ENCODE measurements at places on chromosomes 2 and 18. TPM values are rescaled to one million over a fixed set of nuclear protein-coding genes. Genes with fewer than 3 reads are reported as not detected.

- peaks cover 23% of the 10 kb centered on the region for H3K36me3 ChIP-seq
- no peaks in the 10 kb centered on the region for H3K27me3 ChIP-seq
- peaks cover 13% of the 10 kb centered on the region for H3K4me1 ChIP-seq
- DNase-seq, result no peak
These were observed 56.1 kb downstream of the FBXO11 start for GRCh38 chr2:47850198-47850597.

GRCh38 chr2:17539611-17540092 is 844 bp upstream of the VSNL1 start:
- H3K4me1 ChIP-seq, result peaks cover 34% of the 10 kb centered on the region
- H3K36me3 ChIP-seq, result peaks cover 6% of the 10 kb centered on the region
- H3K27ac ChIP-seq, result peak overlapping the region; percentile 85
- peak; percentile 79 for DNase-seq
- H3K4me3 ChIP-seq, result peak overlapping the region; percentile 87

GRCh38 chr2:134280726-134281125 is 26.9 kb downstream of the MGAT5 start:
- DNase-seq, result no peak
- no peak overlapping the region for H3K27ac ChIP-seq
- H3K4me1 ChIP-seq, result peaks cover 10% of the 10 kb centered on the region
- H3K36me3 ChIP-seq, result no peaks in the 10 kb centered on the region
- no peaks in the 10 kb centered on the region for H3K27me3 ChIP-seq

GRCh38 chr2:164794432-164795231 is 47.0 kb downstream of the COBLL1 start:
- peaks cover 22% of the 10 kb centered on the region for H3K4me1 ChIP-seq
- no peak overlapping the region for H3K27ac ChIP-seq
- no peak for DNase-seq

DNA sequence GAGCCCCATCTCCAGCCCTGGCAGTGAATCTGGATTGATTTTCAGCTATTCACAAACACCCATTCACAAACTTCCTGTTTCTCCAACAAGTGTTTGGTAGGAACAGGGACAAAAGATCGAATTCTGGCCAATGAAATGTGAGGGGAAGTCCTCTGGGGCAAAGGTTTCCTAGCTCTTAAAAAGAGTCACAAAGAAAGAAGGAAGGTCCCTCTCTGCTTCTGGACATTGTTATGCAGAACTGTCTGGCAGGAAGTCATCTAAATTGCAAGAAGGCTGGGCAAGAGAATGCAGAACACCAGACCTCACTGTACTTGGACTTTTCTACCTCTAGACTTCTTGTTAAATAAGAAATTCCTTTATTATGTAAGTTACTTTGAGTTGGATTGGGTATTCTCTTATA is 137.3 kb downstream of the CCDC148 start:
- no peak for DNase-seq
- H3K36me3 ChIP-seq, result no peaks in the 10 kb centered on the region
- H3K27me3 ChIP-seq, result no peaks in the 10 kb centered on the region
- H3K4me1 ChIP-seq, result peaks cover 11% of the 10 kb centered on the region

The RAD51AP2 gene
- total RNA-seq, result 0.14 TPM

GRCh38 chr2:191676790-191677645 is 918 bp upstream of the NABP1 start:
- H3K27ac ChIP-seq, result peak overlapping the region; percentile 92
- H3K27me3 ChIP-seq, result no peaks in the 10 kb centered on the region
- peaks cover 8% of the 10 kb centered on the region for H3K36me3 ChIP-seq
- no peak for DNase-seq

DNA sequence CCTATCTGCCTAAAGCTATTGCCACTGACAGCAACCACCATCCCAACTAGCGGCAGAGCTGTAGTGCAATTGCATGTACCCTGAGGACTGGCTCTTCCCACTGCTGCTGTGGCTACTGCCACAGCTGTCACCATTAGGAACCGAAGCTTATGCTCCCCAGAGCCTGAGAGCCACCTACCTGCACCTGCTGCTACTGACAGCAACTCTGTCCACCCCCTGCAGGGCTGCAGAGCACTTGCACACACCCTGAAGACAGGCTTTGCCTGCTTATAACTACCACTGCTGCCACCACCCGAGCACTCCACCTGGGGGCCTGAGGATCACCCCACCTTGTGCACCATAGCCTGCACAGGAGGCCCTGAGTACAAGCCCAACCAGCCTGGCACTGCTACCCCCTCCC is 217.6 kb upstream of the FOSL2 start:
- no peak for DNase-seq
- H3K27ac ChIP-seq, result no peak overlapping the region
- H3K4me1 ChIP-seq, result peaks cover 17% of the 10 kb centered on the region
- no peak overlapping the region for H3K4me3 ChIP-seq
- no peaks in the 10 kb centered on the region for H3K27me3 ChIP-seq

DNA sequence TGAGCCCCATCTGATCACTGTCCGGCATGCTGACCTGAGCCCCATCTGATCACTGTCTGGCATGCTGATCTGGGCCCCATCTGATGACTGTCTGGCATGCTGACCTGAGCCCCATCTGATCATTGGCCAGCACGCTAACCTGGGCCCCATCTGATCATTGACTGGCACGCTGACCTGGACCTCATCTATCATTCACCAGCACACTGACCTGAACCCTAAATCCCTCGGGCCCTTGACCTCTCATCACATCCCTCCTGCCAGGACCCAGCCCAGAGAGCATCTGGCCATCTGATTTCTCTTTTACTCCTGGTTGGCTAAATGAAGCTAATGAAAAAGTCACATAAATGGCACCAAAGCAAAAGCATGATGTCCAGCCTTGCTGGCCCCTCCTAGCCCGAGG is 207.1 kb downstream of the NDUFA10 start:
- H3K4me1 ChIP-seq, result no peaks in the 10 kb centered on the region
- no peak overlapping the region for H3K27ac ChIP-seq
- no peak for DNase-seq
- no peak overlapping the region for H3K4me3 ChIP-seq

The ANKRD29 gene
- total RNA-seq, result 2.4 TPM

GRCh38 chr2:236366397-236366796 is 102.2 kb upstream of the ASB18 start:
- H3K27me3 ChIP-seq, result peaks cover 99% of the 10 kb centered on the region
- no peak overlapping the region for H3K27ac ChIP-seq
- H3K36me3 ChIP-seq, result no peaks in the 10 kb centered on the region
- DNase-seq, result no peak
- H3K4me3 ChIP-seq, result no peak overlapping the region
- no peaks in the 10 kb centered on the region for H3K4me1 ChIP-seq

The ARHGEF33 gene
- total RNA-seq, result 0.07 TPM

The MYL12B gene
- 229 TPM for total RNA-seq

DNA sequence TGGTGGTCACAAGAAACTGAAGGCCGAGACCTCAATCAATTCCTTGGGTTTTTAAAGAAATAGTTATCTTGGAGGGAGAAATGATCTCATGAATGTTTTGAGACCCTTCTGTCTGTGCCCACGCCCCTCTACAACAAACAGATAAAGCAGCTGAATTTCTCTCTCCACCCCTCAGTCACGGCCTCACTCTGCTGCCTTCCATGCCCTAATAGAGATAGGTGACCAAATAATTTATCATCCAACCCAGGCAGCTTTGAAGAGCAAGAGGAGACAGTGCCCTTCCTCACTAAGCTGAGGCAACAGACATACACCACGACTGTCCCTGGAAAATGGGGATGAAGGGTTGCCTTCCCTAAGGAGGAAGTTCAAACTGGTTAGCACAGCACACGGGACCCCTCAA is 71.2 kb downstream of the LBH start:
- no peak overlapping the region for H3K4me3 ChIP-seq
- DNase-seq, result no peak
- no peak overlapping the region for H3K27ac ChIP-seq

GRCh38 chr18:69770238-69770637 is 177.4 kb downstream of the CD226 start:
- H3K4me3 ChIP-seq, result no peak overlapping the region
- DNase-seq, result no peak
- no peaks in the 10 kb centered on the region for H3K36me3 ChIP-seq
- peaks cover 34% of the 10 kb centered on the region for H3K27me3 ChIP-seq

The LPIN1 gene
- total RNA-seq, result 47.0 TPM

DNA sequence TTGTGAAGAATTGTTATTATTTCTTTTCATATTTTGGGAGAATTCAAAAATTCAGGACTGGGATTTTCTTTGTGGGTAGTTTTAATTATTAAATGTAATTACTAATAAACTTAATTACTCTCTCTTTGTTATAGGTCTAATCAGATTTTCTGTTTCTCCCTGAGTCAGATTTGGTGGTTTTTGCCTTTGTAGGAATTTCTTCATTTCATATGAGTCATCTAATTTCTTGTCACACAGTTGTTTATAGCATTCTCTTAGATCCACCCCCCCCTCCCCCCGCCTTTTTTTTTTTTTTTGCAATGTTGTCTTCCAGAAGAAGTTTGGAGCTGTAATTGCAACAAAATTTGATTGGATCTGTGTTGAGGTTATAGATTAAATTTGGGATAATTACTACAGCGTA is 26.0 kb upstream of the GALR1 start:
- peaks cover 26% of the 10 kb centered on the region for H3K27me3 ChIP-seq
- no peak overlapping the region for H3K4me3 ChIP-seq
- peak overlapping the region; percentile 76 for H3K27ac ChIP-seq
- DNase-seq, result peak; percentile 63

GRCh38 chr2:241112046-241112445 is 10.0 kb upstream of the MTERF4 start:
- no peaks in the 10 kb centered on the region for H3K4me1 ChIP-seq
- H3K36me3 ChIP-seq, result peaks cover 16% of the 10 kb centered on the region
- H3K27me3 ChIP-seq, result no peaks in the 10 kb centered on the region
- no peak overlapping the region for H3K4me3 ChIP-seq

- H3K4me1 ChIP-seq, result no peaks in the 10 kb centered on the region
- H3K27ac ChIP-seq, result no peak overlapping the region
- no peak for DNase-seq
- H3K27me3 ChIP-seq, result no peaks in the 10 kb centered on the region
- no peak overlapping the region for H3K4me3 ChIP-seq
These were observed 52.6 kb upstream of the MAP4K4 start for GRCh38 chr2:101644842-101645383.

- H3K27ac ChIP-seq, result no peak overlapping the region
- no peaks in the 10 kb centered on the region for H3K27me3 ChIP-seq
- H3K36me3 ChIP-seq, result no peaks in the 10 kb centered on the region
- H3K4me1 ChIP-seq, result peaks cover 3% of the 10 kb centered on the region
These were observed 137.1 kb downstream of the ZEB2 start for GRCh38 chr2:144382849-144383248.

GRCh38 chr18:48481092-48481491 is 57.7 kb upstream of the CTIF start:
- H3K27ac ChIP-seq, result no peak overlapping the region
- DNase-seq, result no peak
- H3K4me1 ChIP-seq, result peaks cover 6% of the 10 kb centered on the region

DNA sequence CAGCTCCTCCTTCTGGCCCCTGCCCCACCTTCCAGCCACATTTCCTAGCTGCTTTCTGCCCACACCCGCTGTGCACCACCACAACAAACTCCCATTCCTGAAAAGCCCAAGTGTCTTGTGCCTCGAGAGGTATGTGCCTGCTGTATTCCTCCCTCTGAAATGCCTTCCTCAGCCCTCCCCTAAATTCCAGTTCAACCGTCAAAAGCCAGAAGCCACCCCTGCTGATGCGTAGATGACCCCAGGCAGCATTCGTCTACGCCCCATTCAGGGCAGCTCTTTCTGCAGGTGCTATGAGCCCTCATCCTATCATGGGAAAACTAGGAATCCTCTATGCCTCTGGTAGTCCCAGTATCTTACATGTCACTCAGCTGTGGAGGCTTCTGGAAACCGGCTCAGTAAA is 71.7 kb downstream of the DNMT3A start:
- H3K36me3 ChIP-seq, result peaks cover 13% of the 10 kb centered on the region
- H3K4me1 ChIP-seq, result no peaks in the 10 kb centered on the region
- H3K27ac ChIP-seq, result no peak overlapping the region

The ANKRD62 gene
- total RNA-seq, result not detected

The HSBP1L1 gene
- total RNA-seq, result 46.6 TPM

DNA sequence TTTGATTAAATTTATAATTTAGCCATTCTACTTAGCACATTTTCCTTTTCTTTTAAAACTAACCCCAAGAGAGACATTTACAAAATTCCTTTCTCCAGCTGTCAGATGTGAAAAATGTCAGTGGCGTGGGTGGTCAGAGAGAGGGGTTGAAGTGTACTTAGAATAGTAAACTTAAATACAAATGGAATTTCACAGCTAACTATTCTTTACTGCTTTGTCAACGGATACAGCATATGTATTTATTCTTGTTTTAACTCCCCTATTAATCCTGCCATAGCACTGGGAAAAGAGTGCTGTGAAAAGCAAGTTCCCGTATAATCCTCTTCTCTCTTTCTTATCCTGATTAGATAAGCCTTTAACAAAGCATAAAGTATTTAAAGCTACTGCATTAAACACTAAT is 191.4 kb upstream of the CHAC2 start:
- no peak overlapping the region for H3K27ac ChIP-seq
- no peak for DNase-seq
- H3K27me3 ChIP-seq, result no peaks in the 10 kb centered on the region
- no peaks in the 10 kb centered on the region for H3K4me1 ChIP-seq
- H3K4me3 ChIP-seq, result no peak overlapping the region
- H3K36me3 ChIP-seq, result no peaks in the 10 kb centered on the region

DNA sequence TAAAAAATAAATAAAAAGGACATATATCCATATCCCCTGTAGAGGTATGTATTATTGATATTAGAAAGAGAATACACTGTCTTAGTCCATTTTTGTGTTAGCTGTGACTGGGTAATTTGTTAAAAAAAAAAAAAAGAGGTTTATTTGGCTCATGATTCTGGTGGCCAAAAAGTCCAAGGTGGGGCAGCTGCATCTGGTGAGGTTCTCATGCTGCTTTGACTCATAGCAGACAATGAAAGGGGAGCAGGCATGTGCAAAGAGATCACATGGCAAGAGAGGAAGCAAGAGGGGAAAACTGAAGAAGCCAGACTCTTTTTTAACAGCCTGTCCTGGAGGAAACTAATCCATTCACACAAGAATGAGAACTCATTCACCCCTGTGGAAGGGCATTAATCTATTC is 101.6 kb upstream of the MAP4K3 start:
- H3K27me3 ChIP-seq, result no peaks in the 10 kb centered on the region
- no peak for DNase-seq
- no peak overlapping the region for H3K27ac ChIP-seq
- peaks cover 16% of the 10 kb centered on the region for H3K4me1 ChIP-seq
- H3K4me3 ChIP-seq, result no peak overlapping the region

The CCDC121 gene
- total RNA-seq, result 0.61 TPM

GRCh38 chr2:237408335-237409000 is 5.5 kb downstream of the COL6A3 start:
- no peaks in the 10 kb centered on the region for H3K36me3 ChIP-seq
- H3K4me1 ChIP-seq, result no peaks in the 10 kb centered on the region
- H3K4me3 ChIP-seq, result no peak overlapping the region

The CXCR2 gene
- total RNA-seq, result not detected

DNA sequence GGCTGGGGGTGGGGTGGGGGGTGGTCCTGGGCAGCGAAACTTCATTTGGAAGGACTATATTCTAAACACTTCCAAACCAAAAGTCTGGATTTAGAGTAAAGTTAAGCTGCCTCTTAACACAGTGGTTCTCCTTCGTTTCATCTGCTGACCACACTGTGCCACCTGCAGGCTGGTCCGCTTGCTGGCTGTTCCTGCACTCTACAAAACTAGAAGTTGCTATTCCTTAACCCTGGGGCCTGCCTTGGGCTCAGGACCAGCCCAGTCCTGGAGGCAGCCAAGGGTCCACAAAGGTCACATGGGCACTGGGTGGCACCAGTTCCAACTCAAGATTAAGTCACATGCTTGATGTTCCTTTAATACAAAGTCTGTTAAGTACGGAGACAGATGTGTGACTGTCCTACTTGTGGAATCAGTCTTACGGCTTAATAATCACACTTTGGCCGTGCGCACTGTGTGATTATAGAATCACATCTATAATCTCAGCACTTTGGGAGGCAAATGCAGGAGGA is 195.4 kb downstream of the FAM210A start:
- no peak overlapping the region for H3K4me3 ChIP-seq
- no peak overlapping the region for H3K27ac ChIP-seq
- H3K27me3 ChIP-seq, result no peaks in the 10 kb centered on the region
- H3K36me3 ChIP-seq, result no peaks in the 10 kb centered on the region

Measured in MCF 10A (cell line).